ENCODE measurements at places on chromosomes 12 and 14.

DNA sequence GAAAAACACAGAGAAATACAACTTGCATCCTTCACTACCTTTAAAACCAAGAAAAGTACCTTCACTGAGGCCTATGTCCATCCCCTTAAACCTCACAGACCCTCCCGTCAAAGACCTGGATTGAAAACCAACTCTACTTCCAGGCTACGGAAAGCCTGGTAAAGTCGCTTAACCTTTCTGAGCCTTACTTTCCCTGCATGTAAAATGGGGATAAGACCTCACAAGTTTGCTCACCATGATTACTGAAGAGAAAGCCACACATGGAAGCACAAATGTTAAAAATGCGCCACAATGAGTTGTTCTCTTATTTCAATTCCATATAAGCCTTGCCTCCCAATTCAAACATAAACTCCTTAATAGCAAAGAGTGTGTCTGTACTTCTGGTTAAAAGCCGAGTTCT is 8.4 kb downstream of the ACTN1 start:
- no peak for DNase-seq

DNA sequence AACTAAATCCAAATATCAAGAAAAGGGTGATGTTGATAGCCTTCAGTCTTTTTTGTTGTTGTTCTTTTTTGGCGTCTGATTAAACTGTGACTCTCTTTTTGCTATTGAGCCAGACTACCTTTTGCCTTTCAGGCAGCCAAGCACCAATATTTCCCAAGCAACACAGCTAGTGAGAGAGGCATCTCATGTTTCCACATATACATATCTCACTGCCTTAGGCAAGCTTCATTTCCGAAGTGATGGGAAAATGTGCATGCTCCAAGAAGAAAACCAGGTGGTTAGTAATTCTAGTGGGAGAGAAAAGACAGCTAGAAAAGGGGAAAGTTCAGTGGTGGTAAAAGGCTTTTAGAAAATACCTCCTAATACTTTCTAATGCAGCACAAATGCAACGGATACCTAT is 277.7 kb downstream of the TMTC2 start:
- no peak for DNase-seq

DNA sequence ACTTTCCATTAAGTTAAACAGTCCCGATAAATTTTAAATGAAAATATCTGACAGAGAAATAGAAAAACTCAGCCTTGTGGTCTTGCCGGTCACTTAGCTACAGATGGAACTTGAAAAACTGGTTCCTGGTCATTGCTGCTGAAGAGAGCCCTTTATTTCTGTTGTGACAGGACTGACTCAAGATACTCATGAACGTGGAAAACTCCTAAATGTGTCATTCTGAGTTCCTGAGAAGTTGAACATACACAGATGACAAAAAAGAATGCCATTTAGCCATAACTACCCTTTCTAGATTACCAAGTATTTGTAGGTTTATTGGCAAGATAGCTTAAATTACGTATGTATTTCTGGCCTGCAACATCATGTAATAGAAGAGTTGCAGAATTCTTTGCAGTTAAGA is 134.2 kb downstream of the HMGA2 start:
- DNase-seq: peak; percentile 71

DNA sequence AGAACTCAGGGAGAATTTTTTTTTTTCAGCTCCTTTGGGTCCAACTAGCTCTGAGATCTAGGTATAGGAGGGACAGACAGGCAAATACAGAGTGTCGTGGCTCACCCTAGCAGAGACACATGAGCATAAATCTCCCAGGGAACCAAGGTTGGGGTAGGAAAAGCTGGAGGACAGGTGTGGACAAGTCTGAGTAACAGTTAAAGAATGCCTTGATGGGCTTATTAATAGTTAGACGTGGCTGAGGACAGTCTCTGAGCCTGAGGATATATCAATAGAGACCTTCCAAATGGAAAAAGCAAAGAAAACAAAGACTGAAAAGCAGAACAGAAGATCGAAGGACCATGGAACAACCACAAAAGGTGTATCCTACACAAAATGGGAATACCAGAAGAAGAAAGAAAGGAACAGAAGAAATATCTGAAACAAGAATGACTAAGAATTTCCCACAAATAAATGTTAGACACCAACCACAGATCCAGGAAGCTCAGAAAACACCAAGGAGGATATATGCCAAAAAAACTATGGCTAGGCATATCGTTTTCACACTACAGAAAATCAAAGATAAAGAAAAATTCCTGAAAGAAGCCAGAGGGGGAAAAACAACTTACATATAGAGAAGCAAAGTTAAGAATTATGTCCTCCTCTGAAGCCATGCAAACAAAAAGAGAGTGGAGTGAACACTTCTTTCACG is 80.9 kb downstream of the PTPRB start:
- peak; percentile 23 for DNase-seq

GRCh38 chr14:74472601-74473000 is 20.5 kb downstream of the NPC2 start:
- no peak for DNase-seq

DNA sequence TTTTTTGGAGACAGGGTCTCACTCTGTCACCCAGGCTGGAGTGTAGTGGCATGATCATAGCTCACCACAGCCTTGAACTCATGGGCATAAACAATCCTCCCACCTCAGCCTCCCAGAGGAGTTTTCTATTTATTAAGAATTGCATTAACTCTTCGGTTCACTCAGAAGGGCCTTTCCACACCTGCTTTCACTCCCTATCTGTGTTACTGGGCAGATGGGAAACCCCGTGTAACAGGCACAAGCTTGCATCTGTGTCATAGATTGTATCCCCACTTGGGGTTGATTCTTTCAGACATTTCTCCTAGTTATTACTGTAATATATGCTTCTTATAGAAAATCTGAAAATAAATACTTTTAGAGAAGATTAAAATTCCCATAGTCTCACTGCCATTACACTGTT is 38.7 kb downstream of the STX2 start:
- no peak for DNase-seq

GRCh38 chr12:106332536-106332935 is 25.0 kb upstream of the POLR3B start:
- DNase-seq: no peak

DNA sequence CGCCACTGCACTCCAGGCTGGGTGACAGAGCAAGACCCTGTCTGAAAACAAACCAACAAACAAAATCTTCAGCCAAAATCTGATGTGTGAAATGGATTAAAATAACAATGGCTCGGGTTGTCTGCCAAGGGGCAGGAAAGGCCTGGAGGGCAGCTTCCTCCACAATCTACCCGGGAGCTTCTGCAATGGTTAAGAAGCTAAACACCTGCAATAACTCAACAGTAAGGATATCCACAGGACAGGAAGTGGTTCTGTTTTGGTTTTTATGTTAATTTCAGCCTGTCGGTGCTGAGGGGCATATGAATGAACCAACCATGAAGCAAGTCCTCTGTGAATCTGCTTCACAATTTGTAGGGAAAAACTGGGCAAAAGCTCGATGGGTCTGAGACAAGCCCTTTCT is 34.4 kb downstream of the RAD52 start:
- no peak for DNase-seq

DNA sequence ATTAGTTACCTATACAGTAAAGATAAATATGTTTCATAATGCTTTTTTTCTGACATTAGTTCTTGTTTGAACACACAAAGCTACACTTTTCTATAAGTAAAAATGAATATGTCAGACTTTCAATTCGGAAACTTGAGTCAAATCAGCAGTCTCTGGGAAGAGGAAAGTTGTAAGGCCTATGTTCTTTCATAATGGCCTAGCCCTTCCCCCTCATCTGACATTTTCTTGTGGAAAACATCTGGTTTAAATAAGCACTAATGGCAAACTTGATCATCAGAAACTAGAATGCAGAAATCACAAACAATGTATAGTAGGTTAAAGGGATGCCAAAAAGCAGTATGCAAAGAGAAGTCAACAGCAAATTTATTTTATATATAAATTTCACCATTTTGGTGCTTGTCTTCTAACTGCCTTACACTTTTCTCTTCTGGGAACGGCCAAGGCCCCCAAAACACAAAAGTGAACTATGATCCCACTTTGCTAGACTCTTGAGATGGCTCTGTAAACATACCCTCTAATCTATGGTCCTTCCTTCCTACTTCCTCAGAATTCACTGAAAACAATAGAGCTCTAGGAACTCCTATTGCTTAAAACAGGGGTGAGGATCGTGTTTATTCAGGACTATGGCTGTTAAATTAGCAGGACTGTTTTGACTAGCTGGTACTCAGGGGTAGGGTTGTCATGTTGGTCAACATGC is 444.1 kb downstream of the RAD51B start:
- no peak for DNase-seq

GRCh38 chr12:90027041-90027440 is 318.4 kb upstream of the ATP2B1 start:
- DNase-seq: peak; percentile 7

DNA sequence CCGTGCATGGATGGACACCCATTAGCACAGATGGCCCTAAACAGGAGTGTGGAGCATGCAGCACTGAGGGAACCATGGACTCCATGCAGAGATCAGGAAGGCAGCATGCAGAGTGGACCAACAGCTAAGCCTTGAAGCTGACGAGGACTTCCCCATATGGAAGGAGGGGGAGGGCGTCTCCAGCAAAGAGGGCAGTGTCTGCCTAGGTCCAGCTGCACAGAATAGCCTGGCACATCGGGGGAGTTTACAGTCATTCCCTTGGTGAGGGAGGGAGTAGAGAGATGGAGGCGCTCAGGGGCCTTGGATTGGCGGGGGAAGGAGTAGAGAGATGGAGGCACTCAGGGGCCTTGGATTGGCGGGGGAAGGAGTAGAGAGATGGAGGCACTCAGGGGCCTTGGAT is 64.5 kb downstream of the ANKRD9 start:
- DNase-seq: no peak

GRCh38 chr12:108455706-108456105 is 59.4 kb upstream of the FICD start:
- no peak for DNase-seq

- DNase-seq: no peak
Observed at GRCh38 chr14:100062590-100062989, 2.6 kb upstream of the EVL start.

GRCh38 chr12:42382013-42382696 is 56.2 kb downstream of the PPHLN1 start:
- no peak for DNase-seq

GRCh38 chr14:99687284-99688209 is 3.4 kb downstream of the CYP46A1 start:
- DNase-seq: peak; percentile 42

DNA sequence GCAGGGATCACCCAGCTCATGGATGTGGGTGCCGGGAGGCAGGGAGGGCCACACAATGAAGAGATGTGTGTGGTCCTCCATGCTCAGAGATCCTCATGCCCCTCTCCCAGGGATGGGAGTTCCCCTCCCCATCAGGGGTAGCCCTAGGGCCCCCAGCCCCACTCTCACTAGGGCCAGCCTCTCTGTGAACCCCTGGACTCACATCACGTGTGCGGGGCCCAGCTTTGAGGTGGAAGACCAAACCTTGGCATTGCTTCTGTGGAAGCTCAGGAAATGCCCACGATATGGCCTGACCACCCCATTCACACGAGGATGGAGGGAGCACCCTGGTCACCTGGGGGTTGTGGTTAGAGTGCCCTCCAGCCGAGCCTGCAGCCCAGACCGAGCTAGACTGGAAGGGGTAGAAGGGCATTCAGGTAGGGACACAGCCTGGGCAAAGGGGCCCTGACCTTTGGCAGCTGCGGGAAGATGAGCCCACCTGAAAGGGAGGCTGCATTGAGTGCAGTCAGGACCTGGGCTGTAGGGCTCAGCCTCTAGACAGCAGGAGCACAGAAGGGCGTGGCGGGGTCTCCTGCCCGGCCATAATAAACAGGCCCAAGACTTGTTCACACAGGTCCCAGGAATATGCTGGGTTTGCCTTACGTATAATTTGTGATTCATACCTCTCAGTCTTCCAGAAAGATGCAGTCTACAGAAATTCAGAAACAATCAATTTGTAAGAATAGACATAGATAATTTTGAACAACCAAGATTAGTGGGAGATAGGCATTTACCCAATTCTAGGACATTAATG is 34.8 kb upstream of the RCOR1 start:
- no peak for DNase-seq

- DNase-seq: no peak
Observed at GRCh38 chr14:106622200-106622745, 1095.9 kb downstream of the TMEM121 start.

DNA sequence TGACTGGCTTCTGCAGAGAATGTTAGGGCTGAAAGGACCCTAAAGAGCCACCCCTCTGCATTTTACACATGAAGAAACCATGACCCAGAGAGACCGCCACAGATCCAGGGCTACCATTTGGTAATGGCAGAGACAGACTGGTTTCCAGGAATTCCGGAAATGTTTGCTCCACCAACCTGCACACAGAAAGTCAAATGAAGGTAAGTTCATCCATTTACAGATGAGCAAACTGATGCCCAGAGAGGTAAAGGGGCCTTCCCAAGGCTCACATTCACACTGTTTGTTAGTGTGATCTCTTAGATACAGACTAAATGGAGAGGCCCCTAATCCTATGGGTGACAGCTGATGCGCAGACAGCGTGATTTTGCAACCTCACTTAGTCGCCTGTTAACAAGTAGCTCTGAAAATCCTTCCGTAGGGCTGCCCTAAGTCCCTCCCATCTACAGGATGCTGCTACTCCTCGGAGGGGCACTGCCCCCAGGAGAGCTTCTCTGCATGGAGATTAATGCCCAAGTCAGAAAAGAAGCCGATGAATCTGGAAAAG is 33.8 kb downstream of the ZFP36L1 start:
- DNase-seq: no peak

DNA sequence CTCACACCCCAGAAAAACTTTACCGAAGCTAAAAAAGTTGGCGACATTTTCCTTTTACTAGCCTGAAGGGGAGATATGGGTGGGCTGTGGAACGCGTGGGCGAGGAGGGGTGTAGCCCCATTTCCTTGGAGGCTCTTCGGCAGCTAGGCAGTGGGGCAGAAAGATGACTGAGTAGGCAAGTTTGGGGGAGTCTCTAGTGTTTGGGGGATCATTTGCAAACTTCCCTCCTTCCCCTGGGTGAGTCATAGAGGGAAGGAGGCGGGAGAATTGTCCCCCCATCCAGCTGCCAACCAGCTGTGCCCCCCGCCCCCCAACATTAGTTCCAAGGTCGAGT is 2.3 kb downstream of the GLI1 start:
- DNase-seq: no peak

DNA sequence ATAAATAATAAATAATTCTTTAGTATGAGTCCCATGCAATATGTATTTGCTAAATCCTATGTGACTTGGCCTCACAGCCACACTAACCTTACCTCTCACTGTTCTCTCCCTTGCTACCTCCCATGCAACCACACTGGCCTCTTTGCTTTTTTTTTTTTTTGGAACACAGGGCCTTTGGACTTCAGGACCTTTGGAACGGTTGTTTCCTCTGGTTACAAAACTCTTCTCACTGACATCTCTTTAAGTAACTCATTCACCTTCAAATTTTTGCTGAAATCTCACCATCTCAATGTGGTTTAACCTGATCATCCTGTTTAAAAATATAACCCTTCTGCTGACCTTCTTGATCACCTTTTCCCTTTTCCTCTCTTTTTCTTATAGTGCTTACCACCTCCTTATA is 194.0 kb downstream of the SSPN start:
- DNase-seq: peak; percentile 85

Measured in trophoblast cell (in vitro differentiated cells and primary cell).